ENCODE measurements at places on chromosomes 12 and 14.

- no peak for DNase-seq
These were observed 18.0 kb upstream of the SNAPC1 start for GRCh38 chr14:61744238-61744637.

- DNase-seq = no peak
These were observed 4.6 kb upstream of the ESR2 start for GRCh38 chr14:64298773-64299172.

- DNase-seq = peak; percentile 61
These were observed 5.0 kb upstream of the SLC25A47 start for GRCh38 chr14:100317912-100318808.

GRCh38 chr14:23648764-23649460, 12.7 kb downstream of the DHRS2 start:
- no peak for DNase-seq
